ENCODE measurements at places on chromosomes 1 and 21. TPM values are rescaled to one million over a fixed set of nuclear protein-coding genes. Genes with fewer than 3 reads are reported as not detected.

LCE2A gene
- not detected for total RNA-seq

DNA sequence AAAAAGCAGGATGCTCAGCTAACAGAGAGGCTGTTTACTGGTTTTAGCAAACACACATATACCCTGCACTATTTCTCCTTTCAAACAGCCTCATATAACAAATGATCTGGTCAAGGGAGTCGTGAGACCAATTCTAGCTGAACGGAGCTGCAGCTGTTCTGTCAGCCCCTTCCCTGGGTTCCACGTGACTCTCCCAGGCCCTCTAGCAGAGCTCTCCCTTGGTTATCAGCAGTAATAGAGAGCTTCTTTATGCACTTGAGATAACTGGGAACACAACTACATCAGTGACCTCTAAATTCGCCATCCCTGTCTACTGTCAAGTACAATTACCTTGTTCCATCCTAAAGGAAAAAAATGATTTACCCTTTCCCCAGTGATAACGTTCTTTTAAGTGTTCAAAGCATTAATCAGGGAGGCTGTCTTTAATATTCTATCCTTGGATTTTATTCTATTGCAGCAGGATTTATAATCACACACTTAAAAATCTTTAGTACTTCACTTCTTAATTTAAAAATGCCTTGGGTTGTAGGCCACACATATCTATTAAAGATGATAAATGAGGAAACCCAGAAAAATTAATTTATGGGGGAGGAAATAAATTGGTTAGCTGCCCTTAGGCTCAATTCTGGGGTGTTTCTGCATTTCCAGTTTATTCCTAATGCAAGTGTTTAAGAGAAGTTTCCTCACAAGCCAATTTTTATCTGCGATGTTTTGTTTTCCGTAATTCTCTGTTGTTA, 28.2 kb downstream of the PTGER3 start:
- DNase-seq, result no peak

GRCh38 chr1:234214129-234214910, 158.9 kb upstream of the COA6 start:
- DNase-seq, result peak; percentile 41

GRCh38 chr1:18491168-18491567, 10.4 kb downstream of the KLHDC7A start:
- DNase-seq, result no peak

- peak; percentile 15 for DNase-seq
Measured at GRCh38 chr1:87370544-87370943, 41.9 kb downstream of the LMO4 start.

GRCh38 chr1:83860490-83861221, 138.3 kb downstream of the TTLL7 start:
- peak; percentile 80 for DNase-seq

DNA sequence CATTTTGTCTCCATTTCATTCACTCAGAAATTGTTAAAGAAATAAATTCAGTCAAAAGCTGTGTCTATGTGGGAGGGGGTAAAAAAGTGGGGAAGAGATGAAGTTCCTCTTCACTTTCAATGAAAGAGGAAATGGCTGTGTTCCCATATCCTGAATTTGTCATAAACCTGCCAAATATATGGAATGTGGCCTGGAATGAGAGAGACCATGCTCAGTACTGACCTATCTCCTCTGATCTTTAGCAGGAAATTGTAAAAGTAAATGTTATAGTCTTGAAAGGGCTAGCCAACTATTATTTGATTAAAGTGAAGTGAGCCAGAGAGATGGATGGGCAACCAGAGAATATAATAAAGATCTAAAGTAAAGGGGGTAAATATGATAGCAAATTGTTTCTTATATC, 130.3 kb upstream of the C21orf91 start:
- DNase-seq, result no peak

DNA sequence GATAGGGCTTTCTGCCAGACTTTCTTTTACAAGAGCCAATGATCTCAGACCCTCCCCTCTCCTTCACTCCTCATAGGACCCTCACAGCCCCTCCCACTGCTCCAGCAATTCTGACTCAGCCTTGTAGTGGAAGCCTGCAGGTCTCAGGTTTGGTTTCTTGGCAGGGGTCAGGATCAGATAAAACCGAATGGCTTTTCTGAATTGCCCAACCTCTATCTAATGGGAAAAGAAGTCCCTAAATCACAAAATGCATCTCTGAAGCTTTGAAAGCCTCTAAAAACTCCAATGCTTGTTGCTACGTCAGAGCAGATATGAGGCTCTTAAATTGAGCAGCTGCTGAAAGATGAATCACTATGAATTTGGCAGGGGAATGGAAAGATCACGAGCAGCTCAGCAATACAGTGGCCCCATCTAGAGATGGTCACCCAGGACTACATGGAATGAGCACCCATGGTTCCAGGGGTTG, 74.5 kb downstream of the NID1 start:
- no peak for DNase-seq

DNA sequence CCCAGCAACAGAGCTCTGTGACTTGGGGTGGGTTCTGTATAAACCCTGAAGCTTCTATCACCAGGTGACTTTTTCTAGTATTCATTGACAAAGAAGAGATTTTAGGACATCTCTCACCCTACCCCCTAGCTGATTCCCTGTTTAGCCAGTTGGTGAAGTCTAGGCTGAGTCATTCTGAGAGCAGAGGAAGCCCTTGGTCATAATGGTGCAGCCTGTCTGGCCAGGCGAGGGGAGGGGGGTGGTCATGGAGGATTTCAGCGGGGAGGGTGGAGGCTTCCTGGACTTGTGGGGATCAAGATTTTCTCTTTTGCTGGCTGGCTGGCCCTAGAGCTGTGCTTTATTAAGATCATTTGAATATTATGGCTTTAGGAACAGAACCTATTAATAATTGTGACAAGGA, 262.6 kb downstream of the CAMTA1 start:
- peak; percentile 33 for DNase-seq

GADD45A gene
- total RNA-seq, result 82.6 TPM

LRRC3 gene
- 0.17 TPM for total RNA-seq

DNA sequence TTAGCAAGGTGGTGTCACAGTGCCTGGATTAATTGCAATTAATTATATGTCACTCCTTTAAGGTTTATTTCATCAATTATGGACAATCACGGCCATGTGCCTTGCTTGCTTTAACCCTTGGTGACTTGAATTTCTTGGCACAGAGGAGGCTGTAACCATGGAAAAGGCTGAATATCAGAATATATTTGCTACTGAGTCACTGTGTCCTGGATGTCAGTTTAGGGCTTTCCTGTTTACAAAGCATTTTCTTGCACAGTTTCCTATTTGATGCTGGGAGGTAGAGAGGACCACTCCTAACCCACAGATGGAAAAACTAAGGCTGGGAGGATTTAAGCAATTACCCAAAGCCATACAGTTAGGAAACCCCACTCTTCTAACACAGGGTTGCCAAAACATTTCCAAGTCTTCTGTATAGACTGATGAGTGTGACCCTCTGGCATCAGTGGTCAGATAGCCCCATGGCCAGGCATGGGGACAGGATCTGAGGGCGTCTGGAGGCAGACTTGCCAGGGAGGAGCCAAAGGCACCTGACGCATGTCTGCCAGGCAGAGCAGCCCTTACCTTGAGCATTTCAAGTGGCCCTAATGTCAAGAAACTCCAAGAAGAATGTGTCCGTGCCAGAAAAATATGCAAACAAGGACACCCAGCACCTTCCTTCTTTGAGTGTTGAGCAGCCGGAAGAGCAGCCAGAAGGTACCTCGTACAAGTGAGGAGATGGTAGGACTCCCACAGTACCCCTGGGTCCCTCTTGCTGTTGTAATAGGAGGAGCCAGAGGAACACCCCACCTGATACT, 34.4 kb downstream of the KCNN3 start:
- DNase-seq, result no peak

MANEAL gene
- 4.4 TPM for total RNA-seq

GJB3 gene
- not detected for total RNA-seq

DNA sequence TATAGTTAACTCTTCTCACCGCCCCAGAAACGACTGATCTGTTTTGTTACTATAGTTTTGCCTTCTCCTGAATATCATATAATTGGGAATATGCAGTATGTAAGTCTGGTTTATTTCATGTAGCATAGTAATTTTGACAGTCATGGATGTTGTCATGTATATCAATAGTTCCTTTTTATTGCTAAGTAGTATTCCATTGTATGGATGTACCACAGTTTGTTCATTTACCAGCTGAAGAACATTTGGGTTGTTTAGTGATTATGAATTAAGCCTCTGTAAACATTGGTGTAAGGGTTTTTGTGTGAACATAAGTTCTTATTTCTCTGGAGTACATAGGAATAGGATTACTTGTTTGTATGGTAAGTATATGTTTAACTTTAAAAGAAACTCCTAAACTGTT, 55.5 kb downstream of the ACTL8 start:
- DNase-seq, result no peak

- DNase-seq, result no peak
Measured at GRCh38 chr1:31670593-31670964, 25.9 kb upstream of the PEF1 start.

DNA sequence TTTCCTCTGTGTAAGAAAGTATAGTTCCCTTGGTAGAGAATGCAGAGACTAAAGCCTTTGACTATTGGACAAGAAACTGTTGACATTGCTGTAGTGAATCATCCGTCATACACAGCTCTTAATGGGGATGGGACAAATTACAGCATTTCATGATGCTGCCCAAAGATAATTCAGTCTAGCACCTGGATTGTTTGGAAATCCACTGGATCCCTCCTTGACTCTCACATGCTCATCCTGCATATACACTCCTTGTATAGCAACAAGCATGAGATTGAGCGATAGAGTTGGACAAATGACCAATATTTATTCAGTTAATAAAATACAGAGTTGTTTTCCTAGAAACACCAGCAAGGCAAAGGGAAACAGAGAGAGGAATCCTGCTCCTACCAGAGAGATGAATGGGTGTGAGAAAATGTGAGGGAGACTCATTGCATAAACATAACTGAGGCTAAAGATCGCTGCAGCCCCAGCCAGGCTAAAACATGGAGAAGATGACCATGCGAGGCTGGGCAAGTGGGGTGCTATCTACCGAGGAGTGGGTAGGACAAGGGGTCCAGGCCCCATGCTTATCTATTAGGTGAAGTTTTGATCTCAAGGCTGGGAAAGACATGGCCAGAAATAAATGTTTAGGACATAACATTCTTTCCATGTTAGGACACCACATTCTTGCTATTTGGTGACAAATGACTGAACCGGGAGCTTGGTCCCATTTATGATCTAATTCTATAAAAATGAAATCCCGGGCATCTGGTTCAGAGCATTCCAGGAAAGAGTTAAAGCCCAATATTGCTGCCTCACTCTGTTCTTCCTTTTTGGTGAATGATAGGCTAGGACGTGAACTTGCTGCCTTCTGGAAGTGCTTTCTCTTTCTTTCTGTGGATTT, 153.2 kb downstream of the TGFB2 start:
- DNase-seq, result peak; percentile 61

DNA sequence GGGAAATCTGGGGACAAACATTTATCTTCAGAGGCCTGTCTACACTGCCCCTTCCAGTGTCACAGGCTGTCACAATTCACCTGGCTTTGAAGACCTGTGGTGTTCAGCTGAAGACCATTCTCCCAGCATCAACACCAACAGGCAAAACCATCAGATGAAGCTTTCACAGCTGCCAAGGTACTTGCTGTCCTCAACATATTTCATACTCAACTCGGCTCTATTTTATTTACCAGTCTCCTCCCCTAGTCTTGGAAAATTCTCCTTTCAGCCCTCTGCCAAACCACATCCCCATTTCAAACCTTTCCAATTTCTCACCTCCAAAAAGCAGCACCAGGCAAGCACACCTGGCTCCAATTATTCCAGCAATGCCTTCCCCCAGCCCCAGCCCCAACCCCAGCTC, 108.8 kb downstream of the TGFBR3 start:
- DNase-seq, result no peak

DNA sequence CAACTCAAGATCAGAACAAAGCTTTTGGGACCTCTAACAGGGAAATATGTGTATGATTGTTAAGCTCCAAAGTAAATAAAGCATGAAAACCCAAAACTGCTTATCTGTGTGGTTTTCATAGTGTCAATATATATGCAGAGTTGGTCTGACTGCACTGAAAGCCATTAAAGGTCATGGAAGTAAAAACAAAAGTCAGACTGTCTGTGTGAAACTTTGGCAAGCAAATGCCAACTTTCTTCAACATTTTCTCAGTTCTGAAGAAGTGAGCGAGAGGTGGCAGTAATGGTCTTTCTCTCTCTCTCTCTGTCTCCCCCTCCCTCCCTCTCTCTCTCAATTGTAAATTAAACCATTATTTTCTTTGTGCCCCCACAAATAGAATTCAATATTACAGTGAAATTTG, 100.1 kb upstream of the S1PR1 start:
- peak; percentile 21 for DNase-seq

DNA sequence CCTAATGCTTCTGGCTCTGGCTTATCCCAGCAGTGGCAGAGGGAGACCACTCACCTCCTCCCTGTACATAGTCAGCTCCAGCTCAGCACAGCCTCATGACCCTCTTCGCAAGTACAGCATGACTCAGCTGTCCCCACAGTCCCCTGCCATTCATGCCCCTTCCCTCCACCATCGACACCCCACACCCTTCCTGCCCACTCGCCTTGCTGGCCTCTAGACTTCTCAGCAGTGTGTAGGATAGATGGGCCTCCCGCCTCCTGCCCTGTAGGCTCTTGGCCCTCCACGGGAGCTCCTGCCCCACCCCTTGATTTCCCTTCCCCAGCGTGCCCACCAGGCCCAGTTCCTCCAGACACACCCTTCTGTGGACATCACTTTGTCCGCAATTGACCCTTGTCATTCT, 9.8 kb downstream of the NPR1 start:
- DNase-seq, result no peak

- DNase-seq, result peak; percentile 51
Measured at GRCh38 chr21:45073301-45074047, 906 bp upstream of the ADARB1 start.

GRCh38 chr1:200281201-200281835, 128.5 kb downstream of the ZNF281 start:
- no peak for DNase-seq

DNA sequence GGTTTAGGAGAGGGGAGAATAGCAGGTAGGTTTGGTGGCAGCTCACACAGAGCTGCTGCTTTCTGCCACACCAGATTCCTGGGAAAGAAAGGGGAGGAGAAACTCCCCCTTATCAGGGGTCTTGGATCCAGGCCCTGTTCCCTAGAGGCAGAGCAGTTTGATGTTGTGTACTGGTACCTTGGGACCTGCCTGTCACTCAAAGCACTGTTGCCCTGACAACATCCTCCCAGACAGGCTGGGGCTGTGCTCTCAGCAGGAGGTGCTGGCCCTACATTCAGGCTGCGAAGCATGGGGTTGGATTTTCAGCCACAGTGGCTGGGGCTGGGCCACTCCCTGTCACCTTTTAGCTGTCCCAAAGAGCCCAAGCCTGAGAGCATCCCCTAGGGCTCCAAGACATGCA, 188.0 kb downstream of the GRIK3 start:
- DNase-seq, result no peak

DNA sequence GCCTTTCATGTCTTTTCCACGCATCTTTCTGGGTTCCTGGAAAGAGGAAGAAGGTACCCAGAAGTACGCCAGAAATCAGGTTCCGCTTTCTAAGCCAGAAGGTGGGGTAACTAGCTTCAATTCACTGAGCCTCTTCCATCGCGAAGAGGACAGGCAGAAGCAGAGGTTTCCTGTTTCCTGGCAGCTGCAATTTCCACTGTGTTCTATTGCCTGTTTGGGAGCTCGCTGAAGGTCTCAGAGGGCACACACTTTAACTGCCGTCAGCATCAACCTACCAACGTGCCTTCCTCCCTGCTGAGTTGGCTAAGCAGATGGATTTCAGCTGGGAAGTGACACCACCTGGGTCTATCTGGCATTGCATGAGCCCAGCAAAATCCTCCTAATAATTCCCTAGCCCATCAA, 10.0 kb downstream of the NCF2 start:
- DNase-seq, result peak; percentile 44

SPATA17 gene
- total RNA-seq, result 1.7 TPM

GRCh38 chr1:24713736-24714135, 31.5 kb upstream of the CLIC4 start:
- no peak for DNase-seq

CAPZA1 gene
- 322 TPM for total RNA-seq

OVAAL gene
- not detected for total RNA-seq

Measured in Daoy (cell line).